ENCODE measurements at places on chromosomes 5 and 9.

- no peak for DNase-seq
These were observed 27.5 kb upstream of the NCS1 start for GRCh38 chr9:130144703-130145102.

- DNase-seq = no peak
These were observed 308.7 kb downstream of the AGTPBP1 start for GRCh38 chr9:85433046-85433445.

GRCh38 chr5:56633950-56634349, 181.4 kb upstream of the MAP3K1 start:
- no peak for DNase-seq

DNA sequence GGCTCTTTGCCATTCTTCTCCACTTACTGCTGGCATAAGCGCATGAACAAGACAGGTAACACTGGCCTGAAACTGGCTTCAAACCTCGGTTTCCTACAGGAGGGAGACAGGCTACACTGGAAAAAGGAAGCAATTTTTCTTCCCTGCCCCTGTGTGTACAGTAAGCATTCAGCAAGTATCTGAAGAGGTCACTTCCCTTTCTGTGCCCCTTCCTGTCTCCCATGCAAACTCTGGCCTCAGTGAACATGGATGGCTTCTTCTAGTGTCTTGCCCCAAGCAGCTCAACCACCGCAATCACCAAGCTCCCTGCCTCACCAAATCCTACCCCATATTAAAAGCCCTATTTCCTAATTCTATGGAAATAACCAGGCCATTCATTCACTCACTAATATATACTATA, 42.4 kb downstream of the SERINC5 start:
- DNase-seq = no peak

- DNase-seq = no peak
These were observed 114.5 kb downstream of the RPS23 start for GRCh38 chr5:82163452-82164175.

DNA sequence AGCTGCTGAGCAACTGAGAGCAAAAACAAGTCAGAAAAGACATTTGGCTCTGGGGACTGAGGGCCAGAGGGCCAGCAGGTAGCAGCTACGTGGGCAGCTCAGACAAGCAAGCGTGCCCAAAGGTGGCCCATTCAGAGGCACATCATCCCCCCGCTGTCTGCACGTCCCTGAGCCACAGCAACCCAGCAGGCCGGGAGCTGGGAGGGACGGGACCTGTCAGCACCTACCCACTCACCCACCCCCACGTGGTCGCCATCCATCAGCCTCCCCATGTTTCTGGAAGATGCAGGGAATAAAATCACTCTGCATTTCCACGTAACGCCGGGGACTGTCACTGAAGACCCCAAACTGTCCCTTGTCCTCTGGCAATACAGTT, 167.8 kb downstream of the COL23A1 start:
- no peak for DNase-seq

GRCh38 chr9:35996358-35996970, 38.5 kb upstream of the OR2S2 start:
- DNase-seq = no peak
